ENCODE measurements at places on chromosomes 16 and 17.

DNA sequence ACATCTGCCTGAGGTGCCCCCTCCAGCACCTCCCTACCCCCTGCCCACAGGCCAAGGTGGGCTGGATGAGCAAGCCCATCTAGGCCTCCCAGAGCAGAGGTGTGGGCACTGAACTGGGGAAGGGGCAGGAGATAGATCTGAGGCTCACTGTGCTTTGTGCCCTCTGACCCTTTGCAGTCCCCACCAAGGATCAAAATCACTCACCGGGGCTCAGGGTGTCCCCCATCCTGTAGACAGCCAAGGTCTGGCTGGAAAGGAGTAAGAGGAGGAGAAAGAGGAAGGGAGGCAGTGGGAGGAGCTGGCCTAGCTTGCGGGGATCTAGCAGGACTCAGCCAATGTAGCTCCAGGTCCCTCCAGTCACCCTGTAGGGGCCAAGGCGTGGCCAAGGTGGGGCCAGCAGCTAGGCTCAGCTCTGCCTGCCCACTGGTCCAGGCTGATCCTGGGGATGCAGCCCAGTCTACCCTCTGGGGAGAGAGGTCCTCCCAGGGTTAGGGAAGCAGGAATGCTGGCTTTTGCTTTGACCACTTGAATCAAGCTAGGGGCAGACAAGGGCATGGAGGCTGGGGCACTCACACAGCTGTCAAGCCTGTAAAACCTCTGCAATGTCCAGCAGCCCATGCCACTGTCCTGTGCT lies 1.8 kb downstream of the SLC12A4 start:
- no peak for DNase-seq

DNA sequence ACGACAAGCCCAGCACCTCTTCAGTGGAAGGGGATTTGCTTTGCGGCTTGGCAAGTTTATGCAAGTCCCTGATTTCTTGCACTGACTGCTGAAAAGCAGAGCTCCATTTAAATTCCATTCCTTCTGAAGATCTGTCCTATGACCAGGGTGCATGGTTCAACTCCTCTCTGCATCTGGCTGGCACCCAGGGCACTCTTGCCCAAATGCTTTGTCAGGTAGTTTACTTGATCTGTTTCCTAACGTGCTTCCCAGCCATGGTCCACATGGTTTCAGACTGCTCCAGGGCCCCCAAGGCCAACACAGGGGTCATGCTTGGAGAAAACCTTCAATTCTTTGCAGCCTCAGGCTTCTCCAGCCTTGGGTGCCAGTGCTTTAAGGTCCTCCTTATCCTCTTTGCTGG lies 11.2 kb upstream of the HP start:
- DNase-seq, result no peak

- no peak for DNase-seq
Observed at GRCh38 chr16:59783191-59783590, 1049.1 kb upstream of the GOT2 start.

DNA sequence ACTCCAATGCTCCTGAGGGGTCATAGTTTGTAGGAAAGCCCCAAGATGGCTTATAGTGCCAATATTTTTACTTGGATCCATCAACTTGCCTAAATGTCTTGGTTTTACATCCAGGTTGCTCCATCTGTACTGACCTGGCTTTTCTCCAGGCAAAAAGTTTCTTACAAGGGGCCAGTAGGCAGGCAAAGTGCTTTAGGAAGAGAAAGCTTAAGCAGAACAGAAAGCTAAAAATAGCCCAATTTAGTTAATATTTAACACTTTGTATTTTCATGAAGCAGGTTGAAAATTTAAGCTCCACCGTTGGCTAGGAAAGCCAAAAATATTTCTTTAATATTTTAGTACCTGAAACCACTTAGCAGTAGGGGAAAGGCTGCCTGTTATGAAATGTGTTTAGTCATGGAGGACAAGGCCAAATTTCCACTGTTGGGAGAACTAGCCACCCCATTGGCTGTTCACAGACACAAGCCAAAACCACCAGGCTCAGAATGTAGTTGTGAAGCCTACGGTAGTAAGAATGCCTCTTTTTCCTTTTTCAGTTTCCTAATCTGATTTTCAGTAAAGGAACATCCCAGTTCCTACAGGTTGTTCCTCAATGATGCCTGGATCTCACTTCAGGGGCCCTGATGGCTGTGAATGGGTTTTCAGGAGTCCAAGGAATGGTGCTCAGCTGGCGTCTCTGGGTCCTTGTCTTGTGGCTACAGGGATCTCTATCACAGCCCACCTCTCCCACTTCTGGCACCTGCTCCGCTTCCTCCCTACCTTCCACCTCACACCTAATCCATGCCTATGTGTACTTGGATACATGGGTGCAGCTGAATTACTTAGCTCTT lies 324.8 kb downstream of the PMP22 start:
- no peak for DNase-seq

GRCh38 chr16:54253118-54253517 lies 33.5 kb downstream of the IRX3 start:
- no peak for DNase-seq

- DNase-seq, result no peak
Observed at GRCh38 chr16:9380221-9380620, 288.8 kb downstream of the HAPSTR1 start.

GRCh38 chr17:67018471-67019434 lies 25.6 kb upstream of the CACNG1 start:
- DNase-seq, result no peak

GRCh38 chr16:65786916-65787315 lies 579.6 kb upstream of the CDH5 start:
- no peak for DNase-seq

DNA sequence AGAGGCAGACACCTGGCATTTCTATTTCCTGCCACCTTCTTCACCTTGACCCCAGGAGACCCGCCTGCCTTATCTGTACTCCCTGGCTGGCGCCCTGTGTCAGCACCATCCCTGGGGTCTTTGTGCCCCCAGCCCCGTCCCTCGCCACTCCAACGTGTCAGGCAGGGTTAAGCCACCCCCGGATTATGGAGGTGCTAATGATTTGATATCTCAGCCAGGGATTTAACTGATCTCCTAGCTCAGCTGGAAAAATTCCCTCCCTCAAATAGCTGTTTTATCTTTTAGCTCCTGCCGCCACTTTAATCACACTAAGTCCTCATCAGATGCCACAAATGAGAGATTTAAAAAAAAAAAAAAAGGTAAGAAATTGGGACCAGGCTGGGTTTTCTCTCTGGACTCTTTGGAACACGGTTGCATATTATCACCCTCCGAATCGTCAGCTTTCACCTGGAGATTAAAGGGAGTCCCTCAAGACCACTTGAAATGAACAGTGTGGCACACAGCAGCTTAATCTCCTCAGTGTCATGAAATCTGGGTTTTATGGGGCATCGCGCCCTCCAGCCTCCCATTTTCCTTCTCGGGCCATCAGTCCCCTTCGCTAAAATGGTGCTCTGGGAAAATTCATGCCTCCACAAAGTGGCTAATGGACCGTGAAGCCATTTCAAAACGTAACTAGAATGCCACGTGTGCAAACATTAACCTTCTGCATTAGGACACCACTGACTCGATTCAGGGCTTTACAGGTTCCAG lies 26.2 kb upstream of the WFDC1 start:
- DNase-seq, result no peak

Measured in activated T-cell treated with anti-CD3 and anti-CD28 coated beads for 48 hours (primary cell).